Right cardiac atrium (tissue), 5 donors: ENCODE measurements at places on chromosomes 7 and 10. TPM values are rescaled to one million over a fixed set of nuclear protein-coding genes. Genes with fewer than 3 reads are reported as not detected.

DNA sequence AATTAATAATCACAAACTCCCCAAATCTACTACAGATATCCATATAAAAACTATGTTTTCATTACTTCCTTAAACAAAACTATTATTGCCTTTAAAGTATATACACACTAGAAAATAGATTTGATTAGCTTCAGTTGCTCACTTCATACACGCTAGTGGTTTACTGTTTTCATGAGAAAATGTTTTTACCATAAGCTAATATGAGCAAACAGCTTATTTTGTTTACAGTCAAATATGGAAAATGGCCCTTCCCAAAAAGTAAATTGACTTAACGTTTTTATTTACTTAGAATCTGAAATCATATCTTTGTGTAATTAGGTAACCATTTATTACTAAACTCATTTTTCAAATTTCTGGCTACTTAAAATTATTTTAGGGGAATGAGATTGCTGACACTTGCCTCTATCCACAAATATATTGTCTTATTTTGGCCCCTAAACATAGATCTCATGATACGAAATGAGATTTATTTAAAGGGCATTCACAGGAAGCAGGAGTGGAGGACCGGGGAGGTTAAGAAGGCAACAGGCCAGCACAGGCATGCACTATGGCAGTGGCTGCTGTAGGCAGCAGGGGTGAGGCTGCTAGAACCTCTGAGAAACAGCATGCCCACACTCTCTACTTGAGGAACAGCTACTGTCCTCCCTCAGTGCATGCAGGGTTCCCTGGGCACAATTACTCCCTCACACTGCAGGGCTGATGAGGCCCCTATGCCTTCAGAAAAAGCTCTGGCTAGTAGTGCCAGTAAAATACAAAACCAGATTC lies 29.6 kb upstream of the SOSTDC1 start:
- DNase-seq = no peak

Gene P4HA1
- 44.4 TPM for total RNA-seq

Gene ADAP1
- 6.5 TPM for total RNA-seq

Gene IFIT2
- 8.7 TPM for total RNA-seq

Gene ENTPD1
- total RNA-seq = 18.5 TPM

Gene ARHGEF5
- total RNA-seq = 4.3 TPM

Gene PTF1A
- total RNA-seq = not detected
